ENCODE measurements at places on chromosomes 6 and 20.

DNA sequence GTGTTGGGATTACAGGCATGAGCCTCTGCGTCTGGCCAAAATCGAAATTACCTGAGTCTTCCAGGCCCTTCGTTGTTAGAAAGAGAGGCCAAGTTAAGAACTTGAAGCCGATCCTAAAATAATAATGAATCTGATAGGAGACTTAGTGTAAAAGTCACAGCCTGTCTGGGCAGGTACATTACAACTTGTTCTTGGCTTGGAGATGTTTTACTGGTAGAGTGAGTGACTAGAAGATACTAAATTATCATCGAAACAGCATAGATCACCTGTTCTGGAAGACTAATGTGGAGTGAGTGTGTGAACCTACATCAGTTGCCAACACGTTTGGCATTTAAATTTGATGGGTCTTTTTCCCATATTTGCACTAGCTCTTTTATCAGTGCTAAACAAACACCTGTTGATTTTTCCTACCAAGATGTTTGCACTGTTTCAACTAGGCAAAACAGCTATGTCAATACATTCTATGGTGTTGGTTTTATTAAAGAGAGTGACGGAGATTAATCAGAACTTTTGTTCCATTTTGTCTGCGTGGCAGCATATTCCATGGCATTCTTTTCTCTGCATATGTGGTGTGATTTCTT is 4.6 kb upstream of the TMEM217 start:
- no peaks in the 10 kb centered on the region for H3K36me3 ChIP-seq
- no peak for DNase-seq
- H3K27ac ChIP-seq = no peak overlapping the region
- H3K27me3 ChIP-seq = no peaks in the 10 kb centered on the region
- H3K4me3 ChIP-seq = no peak overlapping the region
- H3K4me1 ChIP-seq = peaks cover 2% of the 10 kb centered on the region

- no peak for DNase-seq
- H3K27ac ChIP-seq = no peak overlapping the region
Measured at GRCh38 chr6:161215193-161215592, 58.7 kb downstream of the AGPAT4 start.

DNA sequence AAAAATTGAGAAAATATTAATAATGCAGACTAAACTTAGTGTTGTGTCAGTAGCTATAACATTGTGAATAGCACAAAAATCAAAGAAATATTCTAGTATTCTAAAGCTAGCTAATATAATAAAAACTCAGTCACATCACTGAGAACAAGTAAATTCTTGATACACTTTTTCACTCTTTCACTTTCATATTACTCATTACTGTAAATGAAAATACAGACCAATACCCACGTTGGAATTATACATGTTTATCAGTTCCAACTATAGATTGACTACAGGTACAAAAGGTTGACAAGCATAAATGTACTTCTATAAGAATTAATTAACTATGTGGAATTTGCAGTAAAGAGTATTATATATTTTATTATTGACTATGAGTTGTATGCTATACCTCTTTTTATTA is 1043.4 kb upstream of the FLRT3 start:
- no peak overlapping the region for H3K27ac ChIP-seq
- no peak overlapping the region for H3K4me3 ChIP-seq
- no peaks in the 10 kb centered on the region for H3K27me3 ChIP-seq
- H3K4me1 ChIP-seq = no peaks in the 10 kb centered on the region

- DNase-seq = no peak
- H3K4me1 ChIP-seq = no peaks in the 10 kb centered on the region
- no peaks in the 10 kb centered on the region for H3K27me3 ChIP-seq
- no peak overlapping the region for H3K4me3 ChIP-seq
- H3K27ac ChIP-seq = no peak overlapping the region
Measured at GRCh38 chr6:77373955-77374354, 89.3 kb downstream of the HTR1B start.

GRCh38 chr6:75693534-75693933 is 55.5 kb upstream of the MYO6 start:
- H3K4me3 ChIP-seq = no peak overlapping the region
- no peaks in the 10 kb centered on the region for H3K27me3 ChIP-seq
- no peaks in the 10 kb centered on the region for H3K36me3 ChIP-seq
- DNase-seq = no peak

Measured in mesendoderm (in vitro differentiated cells).